Activated B cell treated with CpG ODN at 0.5 μM for 24 hours (primary cell): ENCODE measurements at places on chromosomes 12 and 14. TPM values are rescaled to one million over a fixed set of nuclear protein-coding genes. Genes with fewer than 3 reads are reported as not detected.

- DNase-seq, result no peak
Measured at GRCh38 chr12:45075587-45076282, 24.8 kb upstream of the DBX2 start.

DNA sequence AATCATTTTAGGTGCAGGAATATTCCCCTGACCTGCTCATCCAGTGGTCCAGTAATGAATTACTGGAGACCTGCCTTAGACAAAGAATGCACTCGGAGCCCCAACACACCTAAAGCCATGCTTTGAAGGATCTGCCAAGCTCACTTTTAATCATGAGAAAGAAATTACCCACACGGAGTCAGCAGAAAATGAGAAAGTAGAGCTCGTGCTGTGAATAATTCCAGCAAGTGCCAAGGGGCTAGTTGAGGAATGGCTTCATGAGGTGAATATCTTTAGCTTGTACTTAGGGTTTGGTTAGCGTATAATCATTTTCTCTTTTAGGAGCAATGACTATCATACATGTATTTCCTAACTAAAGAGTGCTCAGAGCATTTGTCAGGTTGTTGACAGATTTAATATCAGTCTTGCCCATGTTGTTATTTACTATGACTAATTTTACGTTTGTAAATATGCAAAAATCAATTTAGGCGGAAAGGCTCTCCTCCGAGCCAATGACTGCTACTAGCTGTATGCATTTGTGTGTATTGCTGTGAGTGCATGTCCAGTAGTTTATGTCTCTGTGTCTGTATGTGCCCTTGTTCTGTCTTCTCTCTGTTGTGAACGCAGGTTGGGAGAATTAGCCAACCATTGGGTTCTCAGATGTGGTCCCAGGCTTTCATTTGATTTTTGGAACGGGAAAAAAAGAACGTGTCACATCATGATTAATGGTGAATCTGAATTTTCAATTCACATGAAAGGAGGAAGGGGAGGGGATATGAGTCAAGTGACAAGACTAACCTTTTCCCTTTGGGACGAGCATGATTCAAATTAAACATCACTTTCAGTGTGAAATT is 98.4 kb downstream of the RMST start:
- DNase-seq, result no peak

The PMEL gene
- 0.27 TPM in 1 of 2 replicates, not detected in the other for total RNA-seq

DNA sequence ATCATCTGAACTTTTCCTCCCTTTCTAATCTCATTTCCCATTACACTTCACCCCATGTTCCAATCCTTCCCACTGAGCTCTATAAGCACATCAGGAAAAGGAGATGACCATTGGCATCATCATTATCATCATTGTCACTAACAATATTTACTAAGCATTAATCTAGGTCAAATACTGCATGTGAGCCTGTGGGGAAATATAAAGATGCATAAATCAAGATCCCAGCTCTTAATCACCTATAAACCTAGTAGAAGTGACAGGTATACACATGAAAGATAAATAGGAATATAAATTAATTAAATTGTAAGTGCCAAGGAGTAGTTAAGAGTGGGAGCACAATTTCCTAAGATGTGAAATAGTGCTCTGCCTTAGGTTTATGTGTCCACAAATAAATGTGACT is 100.6 kb downstream of the OTOGL start:
- DNase-seq, result no peak

The PRH2 gene
- total RNA-seq, result not detected in 2 replicates

The RNASE4 gene
- total RNA-seq, result 0.20 and 1.0 TPM in 2 replicates
